Stimulated activated memory B cell treated with anti-CD40 and anti-IgM and Interleukin-4, amounts not matched to agents 10 μg/mL and 1 μg/mL and 100 μg/mL, for 72 hours (primary cell): ENCODE measurements at places on chromosomes 1 and 21.

GRCh38 chr1:102181341-102181740 is 184.6 kb upstream of the OLFM3 start:
- no peak for ATAC-seq

- peak; percentile 94 for ATAC-seq
Observed at GRCh38 chr1:168225476-168226190, at the start of gene SFT2D2. Gene SFT2D2 (plus strand): TSS chr1:168226004. CDS start chr1:168226080, 76 bp downstream.

GRCh38 chr1:182658055-182658454 is 26.3 kb downstream of the RGS8 start:
- no peak for ATAC-seq

DNA sequence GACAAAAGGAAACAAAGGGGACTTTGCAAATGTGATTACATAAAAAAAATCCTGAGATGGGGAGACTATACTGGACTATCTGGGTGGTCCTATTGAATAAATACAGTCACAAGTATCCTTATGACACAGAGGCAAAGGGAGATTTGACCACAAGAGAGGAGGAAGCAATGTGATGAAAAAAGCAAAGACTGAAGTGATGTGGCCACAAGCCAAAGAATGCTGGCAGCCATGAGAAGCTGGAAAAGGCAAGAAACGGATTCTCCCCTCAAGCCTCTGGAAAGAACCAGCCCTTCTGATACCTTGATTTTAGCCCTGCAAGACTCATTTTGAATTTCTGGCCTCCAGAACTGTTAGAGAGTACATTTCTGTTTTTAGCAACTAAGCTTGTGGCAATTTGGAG is 36.4 kb downstream of the OLFML2B start:
- ATAC-seq, result no peak

DNA sequence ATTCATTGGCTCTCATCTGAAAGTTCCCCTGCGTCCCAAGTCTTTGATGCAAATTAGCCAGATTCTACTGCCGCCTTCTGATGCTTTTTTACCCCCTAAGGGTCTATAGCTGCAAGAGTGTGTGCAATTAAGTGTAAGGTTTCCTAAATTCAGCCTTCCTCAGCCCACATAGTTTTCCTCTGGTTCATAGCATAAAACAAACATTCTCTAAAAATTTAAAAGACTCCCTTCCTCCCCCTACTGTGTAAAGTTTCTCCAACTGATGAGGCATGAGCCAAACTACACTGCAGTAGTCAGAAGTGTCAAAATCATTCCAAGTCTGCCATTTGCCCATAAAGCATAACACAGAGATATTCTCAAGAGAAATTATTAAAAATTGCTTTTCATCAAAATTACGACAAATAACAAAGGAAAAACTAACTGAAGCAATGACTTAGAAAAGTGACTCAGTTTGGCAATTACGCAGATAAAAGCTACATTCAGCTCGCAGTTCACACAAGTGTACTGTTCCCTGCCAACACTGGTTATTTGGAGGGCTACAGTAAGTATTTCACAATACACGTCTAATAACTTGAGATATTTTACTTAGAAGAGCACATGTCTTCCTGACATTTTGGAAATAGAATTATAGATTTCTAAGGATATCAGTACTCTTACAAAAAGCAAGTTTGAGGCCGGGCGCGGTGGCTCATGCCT is 15.4 kb downstream of the KCNH1 start:
- ATAC-seq, result no peak

DNA sequence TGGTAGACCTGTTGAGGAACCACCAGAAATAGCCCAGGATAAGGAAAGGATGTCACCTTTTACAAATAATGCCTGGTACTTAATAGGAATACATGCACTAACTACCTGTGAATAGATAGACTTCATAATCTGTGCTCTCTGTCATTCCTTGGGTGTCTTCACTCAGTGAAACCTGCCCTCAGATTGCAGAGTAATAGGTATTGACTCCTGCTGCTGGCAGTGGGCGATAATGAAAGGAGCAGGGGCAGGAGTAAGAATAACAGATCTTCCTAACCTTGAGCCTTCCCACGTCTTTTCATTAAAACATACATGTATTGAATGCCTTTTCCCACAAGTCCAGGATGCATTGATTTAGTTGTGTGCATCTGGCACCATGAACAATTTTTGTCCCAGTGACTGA is 16.4 kb downstream of the FABP3 start:
- no peak for ATAC-seq

DNA sequence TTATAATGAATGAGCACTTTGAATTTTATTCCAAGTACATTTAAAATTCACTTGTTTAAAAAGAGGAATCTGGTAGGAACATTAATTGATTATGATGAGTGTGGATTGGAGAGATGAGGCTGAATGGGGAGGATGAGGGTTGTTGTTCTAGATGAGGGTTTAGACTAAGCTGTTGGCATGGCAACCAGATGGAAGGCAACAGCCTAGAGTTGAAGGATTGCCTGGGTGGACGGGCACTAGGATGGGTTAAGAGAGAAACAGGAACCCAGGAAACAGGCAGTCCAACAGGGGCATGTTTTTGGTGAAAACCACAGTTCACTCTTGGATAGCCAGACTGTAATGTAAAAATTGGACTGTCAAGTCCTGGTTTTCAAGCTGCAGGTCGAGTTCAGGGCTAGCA is 125.5 kb downstream of the CHRM3 start:
- ATAC-seq, result no peak

GRCh38 chr1:160662910-160663309 is 16.1 kb upstream of the SLAMF1 start:
- ATAC-seq, result no peak

GRCh38 chr1:57424231-57425027 is 569 bp upstream of the DAB1 start:
- no peak for ATAC-seq

GRCh38 chr1:183070923-183071618 is 47.9 kb downstream of the LAMC1 start:
- peak; percentile 88 for ATAC-seq

GRCh38 chr1:81097860-81098259 is 702.9 kb upstream of the ADGRL2 start:
- ATAC-seq, result no peak

DNA sequence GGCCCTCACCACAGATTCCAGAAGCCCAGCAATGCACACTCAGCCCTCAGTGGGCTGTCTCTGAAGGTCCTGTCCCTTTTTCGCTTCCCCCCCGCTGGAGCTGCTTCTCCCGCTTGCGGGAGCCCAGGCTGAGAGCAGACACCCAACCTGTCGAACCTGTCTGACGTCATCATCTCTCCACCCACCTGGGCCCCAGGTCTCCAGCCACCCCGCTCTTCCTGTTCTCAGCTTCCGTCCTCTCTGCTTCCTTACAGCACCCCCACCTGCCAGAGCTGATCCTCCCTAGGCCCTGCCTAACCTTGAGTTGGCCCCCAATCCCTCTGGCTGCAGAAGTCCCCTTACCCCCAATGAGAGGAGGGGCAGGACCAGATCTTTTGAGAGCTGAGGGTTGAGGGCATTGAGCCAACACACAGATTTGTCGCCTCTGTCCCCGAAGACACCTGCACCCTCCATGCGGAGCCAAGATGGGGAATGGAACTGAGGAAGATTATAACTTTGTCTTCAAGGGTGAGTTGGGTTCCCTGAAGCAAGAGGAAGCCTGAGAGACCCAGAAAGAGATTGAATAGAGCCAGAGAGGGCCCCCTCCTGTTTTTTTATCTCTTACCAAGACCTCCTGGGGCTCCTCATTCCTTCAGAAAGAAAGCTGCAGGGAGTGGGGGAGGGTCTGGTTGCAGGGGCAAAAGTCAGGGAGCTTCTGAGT is at the start of gene RAB25:
RAB25 (plus strand) TSS at position 224 of the 700 bp plus-strand sequence; CDS start at position 465, 241 bp downstream.
- no peak for ATAC-seq

- no peak for ATAC-seq
Observed at GRCh38 chr1:147745271-147745670, 15.1 kb downstream of the GJA5 start.

GRCh38 chr1:21525340-21525717 is 16.1 kb downstream of the ALPL start:
- ATAC-seq, result no peak
